MV-4-11 (cell line): ENCODE measurements at places on chromosomes 12 and 14.

- DNase-seq: no peak
Observed at GRCh38 chr14:105911006-105911847, 384.8 kb downstream of the TMEM121 start.

- no peak for DNase-seq
Observed at GRCh38 chr12:112216223-112216622, 90.9 kb downstream of the TRAFD1 start.

DNA sequence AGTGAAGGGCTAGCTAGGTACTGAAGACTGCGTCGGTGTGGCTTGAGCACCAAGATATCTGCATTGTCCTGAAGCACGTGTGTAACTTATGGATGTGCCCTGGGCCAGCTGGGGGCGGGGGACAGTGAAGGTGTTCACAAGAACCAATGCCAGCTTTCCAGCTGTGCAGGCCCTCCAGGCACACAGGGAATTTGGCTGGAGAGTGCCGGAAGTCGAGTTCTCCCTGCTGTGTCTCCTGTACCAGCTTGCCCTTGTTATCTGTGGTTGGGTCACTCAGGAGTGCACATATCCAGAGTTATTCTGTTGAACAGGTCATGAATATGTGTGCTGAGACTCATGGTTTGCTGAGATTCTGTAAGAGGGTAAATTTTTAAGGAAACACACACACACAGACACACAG lies 75.9 kb upstream of the CRY1 start:
- no peak for DNase-seq

DNA sequence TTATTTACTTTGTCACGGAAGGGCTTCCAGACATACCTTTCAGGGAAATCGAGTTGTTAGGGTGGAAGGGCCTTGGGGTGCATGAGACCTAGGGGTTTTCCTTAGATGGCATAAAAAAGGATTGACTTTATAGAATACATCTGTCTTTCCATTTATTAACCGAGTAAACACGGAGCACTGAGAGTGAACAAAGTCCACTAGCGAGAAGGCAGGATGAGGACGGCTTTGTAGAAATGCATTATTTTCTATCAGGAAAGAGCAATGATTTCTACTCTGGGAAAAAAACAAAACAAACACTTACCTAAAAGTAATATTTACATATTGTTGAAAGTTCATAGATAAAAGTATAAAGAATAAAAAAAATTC lies 91.8 kb downstream of the RCOR1 start:
- DNase-seq: no peak

DNA sequence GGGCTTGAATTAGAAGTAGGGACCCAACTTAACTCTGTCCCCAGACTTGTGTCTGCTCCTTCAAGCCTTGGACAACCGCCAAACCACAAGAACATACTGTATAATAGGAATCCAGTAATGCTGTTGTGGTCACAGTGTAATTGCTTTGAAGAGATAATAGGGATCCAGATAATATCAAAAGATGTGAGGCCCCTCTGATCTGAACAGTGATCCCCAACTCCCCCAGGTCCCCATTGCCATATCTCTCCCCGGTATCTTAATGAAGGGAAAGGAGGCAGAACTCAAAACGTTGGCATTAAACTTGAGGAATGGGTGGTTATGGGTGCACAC lies 8.5 kb upstream of the PLEKHH1 start:
- peak; percentile 57 for DNase-seq

GRCh38 chr14:52835122-52835903 lies 43.9 kb upstream of the GNPNAT1 start:
- DNase-seq: peak; percentile 51

- no peak for DNase-seq
Observed at GRCh38 chr12:123598522-123598921, 3.4 kb upstream of the DDX55 start.

- peak; percentile 4 for DNase-seq
Observed at GRCh38 chr12:19238540-19238939, 109.0 kb downstream of the PLEKHA5 start.

- no peak for DNase-seq
Observed at GRCh38 chr14:101194373-101195308, 291.1 kb upstream of the RTL1 start.

- DNase-seq: no peak
Observed at GRCh38 chr12:52052468-52053186, 1.4 kb downstream of the NR4A1 start.

- no peak for DNase-seq
Observed at GRCh38 chr14:88919502-88919901, 95.1 kb downstream of the TTC8 start.

- DNase-seq: no peak
Observed at GRCh38 chr12:130162267-130162666, at the start of gene FZD10. Gene FZD10 (plus strand): TSS chr12:130162464. CDS start chr12:130162943, 479 bp downstream.

- DNase-seq: no peak
Observed at GRCh38 chr14:85387181-85387580, 142.8 kb upstream of the FLRT2 start.

- DNase-seq: no peak
Observed at GRCh38 chr14:21322716-21323115, 42.8 kb downstream of the RPGRIP1 start.

DNA sequence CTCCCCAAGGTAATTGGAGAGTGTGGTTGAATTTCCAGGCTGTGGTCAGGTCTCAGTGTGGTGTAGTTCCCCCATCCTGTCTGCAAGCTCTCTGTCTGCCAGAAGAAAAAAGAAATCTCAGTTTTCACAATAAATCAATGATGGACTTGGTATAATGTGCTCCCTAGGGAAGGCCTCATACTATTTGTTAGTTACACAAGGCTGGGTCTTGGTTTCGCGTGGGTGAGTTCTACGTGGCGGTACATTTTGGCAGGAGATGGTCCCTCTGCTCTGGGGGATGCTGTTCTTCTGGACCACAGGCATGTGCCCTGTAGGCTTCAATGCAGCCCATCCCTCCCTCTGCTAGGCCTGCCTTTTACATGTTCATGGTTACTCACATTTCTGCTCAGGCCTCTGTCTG lies 206.4 kb upstream of the PELI2 start:
- no peak for DNase-seq

DNA sequence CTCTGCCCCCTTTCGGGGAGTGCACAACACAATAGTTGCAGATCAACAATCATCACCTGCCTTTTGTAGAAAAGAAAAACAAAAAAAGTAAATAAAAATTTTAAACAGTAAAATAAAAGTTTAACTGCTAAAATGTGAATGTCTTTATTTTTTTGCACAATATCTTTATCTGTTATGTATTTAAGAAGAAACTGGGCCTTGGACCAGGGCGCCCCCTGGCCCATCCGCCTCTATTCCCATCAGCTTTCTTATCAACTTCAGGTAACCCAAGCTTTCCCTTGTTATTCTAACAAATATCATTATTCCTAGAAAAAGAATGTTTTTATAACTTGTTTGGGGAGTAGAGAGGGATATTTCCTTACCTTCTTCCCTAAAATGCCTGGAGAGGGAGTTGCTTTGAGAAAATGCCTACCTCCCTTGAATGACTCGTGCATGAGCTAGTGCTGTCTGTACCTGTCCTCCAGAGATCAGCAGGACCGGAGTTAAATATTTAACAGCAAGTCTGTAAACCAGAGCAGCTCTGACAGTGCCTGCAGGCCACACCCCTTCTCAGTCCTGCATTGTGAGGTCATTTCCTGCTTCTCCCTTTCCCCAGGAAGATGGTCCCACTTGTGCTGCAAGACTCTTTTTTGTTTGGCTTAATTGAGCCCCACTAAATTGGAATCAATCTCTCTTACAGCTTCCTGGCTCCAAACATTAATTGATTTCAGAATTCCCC lies 192.8 kb upstream of the RGS6 start:
- no peak for DNase-seq

DNA sequence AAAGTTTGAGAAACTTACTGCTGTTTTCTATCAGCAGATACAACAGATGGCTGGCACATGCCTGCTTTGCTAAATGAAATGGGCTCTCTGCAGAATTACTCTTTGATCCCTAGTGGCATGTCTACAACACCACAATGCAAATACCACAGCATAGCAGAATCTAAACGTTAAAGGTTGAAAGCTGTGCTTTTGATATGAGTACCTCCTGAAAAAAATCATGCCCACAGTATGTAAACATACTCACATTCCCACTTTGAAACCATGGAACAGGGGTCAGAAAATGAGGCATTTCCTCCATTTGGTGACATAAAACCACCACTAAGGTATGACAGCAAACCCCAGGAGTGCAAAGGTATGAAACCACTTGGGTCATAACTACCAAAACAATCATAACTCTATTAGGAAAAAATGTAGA lies 7.5 kb downstream of the WIF1 start:
- DNase-seq: no peak

GRCh38 chr14:104428860-104429259 lies 150.7 kb upstream of the C14orf180 start:
- DNase-seq: no peak

- DNase-seq: peak; percentile 74
Observed at GRCh38 chr14:44113769-44114730, 393.0 kb downstream of the FSCB start.

GRCh38 chr14:99286761-99287160 lies 14.8 kb upstream of the BCL11B start:
- no peak for DNase-seq

DNA sequence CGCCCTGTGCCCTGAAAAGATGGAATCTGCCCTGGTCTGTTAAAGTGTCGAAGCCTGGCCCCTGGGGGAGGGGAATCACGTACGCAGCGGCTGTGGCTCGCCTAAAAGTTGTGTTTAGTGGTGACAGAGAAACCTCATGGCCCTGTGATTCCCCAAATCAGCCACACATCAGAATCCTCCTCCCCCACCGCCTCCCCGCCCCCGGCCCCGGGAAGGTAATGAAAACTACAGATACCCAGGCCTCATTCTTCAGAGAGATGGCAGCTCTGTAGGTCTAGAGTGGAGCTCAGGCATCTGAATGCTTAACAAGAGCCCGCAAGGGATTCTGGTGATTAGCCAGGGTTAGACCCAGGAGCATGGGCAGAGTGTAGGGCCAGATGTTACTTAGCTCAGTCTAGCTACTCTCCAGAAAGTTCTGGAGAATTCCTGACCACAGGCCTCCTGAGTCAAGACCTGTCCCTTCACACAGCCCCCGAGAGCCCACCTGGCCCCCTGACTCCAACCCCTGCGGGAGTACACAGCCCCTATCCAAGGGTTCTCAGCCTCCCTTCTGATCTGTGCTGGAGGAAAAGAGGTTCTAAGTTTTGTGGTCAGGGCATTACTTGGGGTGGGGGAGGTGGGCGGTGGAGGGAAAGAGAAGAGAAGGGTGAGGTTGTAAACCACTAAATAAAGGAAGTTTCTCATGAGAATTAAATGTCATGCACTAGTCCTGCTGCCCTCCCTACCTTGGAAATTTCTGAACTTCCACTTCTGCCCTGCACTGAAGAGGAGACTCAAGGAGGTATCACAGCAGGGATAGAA lies 114.8 kb downstream of the PLXNC1 start:
- peak; percentile 84 for DNase-seq

- no peak for DNase-seq
Observed at GRCh38 chr12:2300886-2301285, 248.1 kb downstream of the CACNA1C start.

DNA sequence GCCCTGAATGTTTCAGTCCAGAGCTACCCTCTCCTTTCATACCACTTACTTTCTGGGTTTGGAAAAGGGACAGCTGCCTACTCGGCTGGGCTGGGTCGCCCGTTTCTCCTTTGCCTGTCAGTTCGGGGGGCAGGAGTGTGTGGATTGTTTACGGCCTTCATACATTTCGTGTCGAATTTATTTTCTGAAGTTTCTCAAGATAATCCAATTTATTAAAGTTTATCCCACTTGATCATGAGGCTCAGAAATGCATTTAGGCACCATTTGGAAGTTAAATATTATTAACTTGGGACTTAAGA lies 608 bp downstream of the ZNF410 start:
- DNase-seq: no peak

DNA sequence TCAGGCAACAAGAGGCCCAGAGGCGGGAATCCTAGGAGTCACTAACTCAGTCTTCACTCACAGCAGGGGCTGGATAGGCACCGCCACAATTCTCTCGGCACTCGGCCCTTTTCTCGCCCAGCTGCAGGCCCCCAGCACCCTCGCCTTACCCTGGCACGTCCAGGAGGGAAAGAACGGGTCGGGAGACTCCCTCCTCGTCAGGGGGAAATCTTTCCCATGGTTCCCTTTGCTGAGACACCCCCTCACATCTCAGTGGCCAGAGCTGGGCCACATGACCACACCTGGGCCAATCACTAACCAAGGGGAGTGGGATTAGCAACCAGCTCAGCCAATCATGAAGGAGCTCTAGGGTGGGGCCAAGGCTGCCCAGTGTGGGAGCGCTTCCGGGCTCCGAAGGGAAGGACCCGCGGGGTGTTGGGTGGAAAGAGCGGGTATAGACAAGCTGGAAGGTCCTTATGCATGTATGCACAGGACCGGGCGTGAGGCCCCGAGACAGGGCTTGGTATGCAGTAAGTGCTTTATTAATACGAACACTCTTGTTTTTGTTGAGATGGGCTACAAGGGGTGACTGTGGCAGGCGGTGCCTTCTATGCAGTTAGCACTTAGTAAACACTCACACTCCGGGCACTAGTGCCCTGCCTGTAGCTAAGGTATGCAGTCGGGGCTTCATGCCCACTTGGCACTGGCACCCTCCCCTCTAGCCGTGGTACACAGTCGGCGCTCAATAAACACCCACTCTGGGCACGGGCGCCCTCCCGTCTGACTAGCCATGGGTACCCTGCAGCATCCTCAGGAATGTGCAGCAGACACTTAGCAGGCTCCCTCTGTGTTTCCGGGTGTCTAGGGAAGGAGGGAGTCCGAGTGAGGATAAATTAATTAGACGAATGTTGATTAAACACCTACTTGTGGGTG lies 40.3 kb downstream of the ADGRD1 start:
- no peak for DNase-seq

GRCh38 chr14:24059841-24060388 lies 8.1 kb downstream of the CARMIL3 start:
- no peak for DNase-seq

- peak; percentile 37 for DNase-seq
Observed at GRCh38 chr14:67429510-67430205, 17.7 kb upstream of the PLEK2 start.

DNA sequence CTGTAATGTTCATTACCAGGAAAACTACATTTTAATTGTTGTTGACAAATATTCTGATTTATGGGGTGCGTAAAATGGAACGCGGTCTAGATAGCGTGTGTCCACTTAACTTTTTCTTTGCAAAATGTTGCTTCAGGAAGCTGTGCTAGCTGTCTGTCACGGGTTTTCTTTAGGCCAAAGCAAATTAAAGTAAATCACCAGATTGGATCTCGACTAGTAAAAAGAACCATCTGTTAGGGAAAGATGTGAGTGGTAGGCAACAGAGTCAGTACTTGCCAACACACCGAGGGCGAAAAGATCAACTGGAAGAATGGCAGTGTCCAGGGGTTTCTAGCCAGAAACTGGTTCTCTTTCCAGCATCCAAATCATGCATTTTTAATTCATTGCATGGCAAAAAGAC lies 404.9 kb upstream of the TMPO start:
- no peak for DNase-seq

GRCh38 chr14:61494018-61494417 lies 172.6 kb downstream of the PRKCH start:
- no peak for DNase-seq
